Activated T-helper 1 cell treated with anti-CD3 and anti-CD28 coated beads, Interleukin-2, amount 50 U/mL, for 16 hours (primary cell): ENCODE measurements at places on chromosomes 7 and 10.

DNA sequence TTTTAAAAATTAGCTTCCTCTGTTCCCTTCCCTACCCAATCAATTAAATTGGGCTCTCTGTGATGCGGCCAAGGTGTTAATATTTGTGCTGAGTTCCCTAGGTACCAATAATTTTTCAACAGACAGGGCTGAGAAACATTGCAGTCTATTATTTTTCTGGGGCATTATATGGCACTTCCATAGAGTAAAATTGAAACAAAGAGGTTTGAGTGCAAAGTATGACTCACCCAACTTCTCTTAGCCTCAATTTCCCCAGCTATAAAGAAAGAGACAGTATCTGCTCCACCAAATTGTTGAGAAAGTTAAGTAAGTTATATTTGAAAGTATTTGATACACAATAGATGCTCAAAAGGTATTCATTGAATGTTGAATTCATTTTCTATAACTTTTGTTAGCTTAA lies 74.9 kb downstream of the TES start:
- no peak for DNase-seq

GRCh38 chr10:129467359-129468064 lies 471 bp downstream of the MGMT start:
- DNase-seq: no peak

DNA sequence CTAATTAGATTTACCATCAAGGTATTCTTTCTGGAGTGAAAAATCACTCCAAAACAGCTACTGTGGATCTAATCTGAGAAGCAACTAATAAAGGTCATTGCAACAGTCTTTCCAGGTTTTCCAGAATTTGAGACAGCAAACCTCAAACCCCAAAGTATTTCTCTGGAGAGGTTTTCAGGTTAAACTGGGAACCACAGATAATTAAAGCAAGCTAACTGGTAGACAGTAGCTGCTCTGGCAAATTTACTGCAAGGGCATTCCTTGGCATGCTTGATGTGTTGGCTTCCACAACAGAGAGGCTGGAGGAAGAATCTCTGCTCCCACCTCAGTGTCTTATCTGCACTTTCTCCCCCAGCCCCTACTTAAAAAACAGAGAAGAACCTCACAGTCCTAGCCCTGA lies 140.0 kb upstream of the NRBF2 start:
- no peak for DNase-seq

- DNase-seq: no peak
These were observed 7.3 kb downstream of the AASS start for GRCh38 chr7:122136639-122137245.

DNA sequence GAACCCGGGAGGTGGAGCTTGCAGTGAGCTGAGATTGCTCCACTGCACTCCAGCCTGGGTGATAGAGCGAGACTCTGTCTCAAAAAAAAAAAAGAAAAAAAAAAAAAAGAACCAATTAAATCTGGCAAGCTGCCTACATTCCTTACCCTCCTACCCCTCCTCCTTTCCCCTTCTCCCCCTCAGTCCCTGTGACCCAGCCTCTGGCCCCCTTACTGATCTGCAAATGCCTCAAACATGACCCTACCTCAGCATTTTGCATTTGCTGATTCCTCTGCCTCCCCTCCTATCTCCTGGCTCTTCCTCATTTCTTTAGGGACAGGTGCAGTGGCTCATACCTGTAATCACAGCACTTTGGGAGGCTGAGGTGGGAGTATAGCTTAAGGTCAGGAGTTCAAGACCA lies 19.3 kb downstream of the CDHR3 start:
- no peak for DNase-seq

GRCh38 chr10:133235265-133235855 lies 2.3 kb upstream of the VENTX start:
- DNase-seq: no peak

DNA sequence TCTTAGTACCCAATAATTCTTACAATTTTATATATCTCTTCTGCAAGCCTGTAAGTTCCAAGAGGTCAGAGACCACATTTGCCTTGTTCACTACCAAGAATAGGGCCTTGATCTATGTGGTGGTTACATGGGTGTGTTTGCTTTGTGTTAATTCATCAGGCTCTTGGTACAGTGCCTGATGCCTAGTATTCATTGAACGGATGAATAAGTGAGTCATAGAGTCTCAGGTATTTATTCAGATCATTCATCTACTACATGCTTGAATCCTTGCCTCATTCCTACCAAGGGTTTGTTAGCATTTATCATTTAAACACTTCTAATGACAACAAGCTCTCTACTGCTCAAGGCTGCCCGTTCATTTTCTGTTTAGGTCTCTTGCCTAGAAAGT lies 11.3 kb upstream of the SGPL1 start:
- no peak for DNase-seq

- DNase-seq: no peak
These were observed 77.1 kb downstream of the ENO4 start for GRCh38 chr10:116926426-116926825.

DNA sequence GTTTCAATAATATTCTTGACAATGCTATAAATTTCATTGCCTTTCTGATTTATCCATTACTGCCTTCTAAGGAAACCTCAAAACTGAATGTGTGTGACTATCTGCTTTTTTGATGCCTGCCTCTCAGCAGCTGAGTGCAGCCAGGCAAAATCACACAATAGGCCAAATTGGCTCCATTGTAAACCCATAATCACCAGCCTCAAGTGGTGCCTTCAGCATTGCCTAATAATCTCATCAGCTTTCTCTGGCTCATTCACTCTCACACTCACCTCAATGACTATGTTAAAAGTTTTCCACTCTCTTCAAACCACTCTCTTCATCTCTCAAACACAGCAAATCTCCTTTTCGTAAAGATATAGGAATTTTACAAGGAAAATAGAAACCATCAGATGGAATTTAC lies 182.5 kb upstream of the COL1A2 start:
- no peak for DNase-seq

GRCh38 chr10:43221419-43222209 lies 45.3 kb downstream of the RASGEF1A start:
- no peak for DNase-seq

DNA sequence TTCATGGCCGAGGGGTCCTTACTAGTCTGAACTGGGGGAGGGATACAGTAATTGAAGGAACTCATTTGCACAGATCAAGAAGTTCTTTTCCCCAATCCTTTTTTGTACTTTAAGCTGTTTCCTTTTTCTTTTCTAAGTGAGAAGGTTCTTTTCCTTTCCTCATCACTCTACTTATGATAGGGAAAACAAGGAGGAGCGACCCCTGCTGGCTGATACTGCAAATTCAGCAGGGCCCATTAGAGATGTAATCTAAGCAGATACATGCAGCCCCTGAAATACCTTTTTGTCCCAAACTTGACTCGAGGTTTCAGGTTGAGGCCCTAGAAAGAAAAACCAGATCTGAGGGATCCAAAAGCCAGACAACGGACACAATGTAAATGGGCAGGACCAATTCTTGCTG lies 305.5 kb downstream of the DNAJB9 start:
- no peak for DNase-seq

DNA sequence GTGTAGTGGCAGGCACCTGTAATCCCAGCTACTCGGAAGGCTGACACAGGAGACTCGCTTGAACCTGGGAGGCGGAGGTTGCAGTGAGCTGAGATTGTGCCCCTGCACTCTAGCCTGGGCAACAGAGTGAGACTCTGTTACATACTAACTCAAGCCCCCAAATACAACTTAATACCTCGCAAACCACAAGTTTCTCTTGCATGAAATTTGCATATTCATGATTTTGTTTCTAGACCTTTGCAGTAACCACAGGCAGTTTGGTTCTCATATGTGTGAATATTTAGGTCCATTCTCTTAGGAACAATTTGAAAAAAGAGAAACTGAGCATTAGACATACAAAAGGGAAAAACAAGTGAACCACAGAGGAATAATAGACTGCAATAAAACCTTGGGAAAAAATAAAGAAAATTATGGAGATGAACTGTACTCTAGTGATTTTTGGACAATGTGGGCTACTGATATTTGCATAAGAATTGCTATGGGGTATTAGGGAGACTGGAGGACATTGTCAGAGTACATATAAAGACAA lies 77.0 kb downstream of the ZNF277 start:
- DNase-seq: no peak

GRCh38 chr10:66591865-66592264 lies 334.0 kb upstream of the LRRTM3 start:
- DNase-seq: no peak

DNA sequence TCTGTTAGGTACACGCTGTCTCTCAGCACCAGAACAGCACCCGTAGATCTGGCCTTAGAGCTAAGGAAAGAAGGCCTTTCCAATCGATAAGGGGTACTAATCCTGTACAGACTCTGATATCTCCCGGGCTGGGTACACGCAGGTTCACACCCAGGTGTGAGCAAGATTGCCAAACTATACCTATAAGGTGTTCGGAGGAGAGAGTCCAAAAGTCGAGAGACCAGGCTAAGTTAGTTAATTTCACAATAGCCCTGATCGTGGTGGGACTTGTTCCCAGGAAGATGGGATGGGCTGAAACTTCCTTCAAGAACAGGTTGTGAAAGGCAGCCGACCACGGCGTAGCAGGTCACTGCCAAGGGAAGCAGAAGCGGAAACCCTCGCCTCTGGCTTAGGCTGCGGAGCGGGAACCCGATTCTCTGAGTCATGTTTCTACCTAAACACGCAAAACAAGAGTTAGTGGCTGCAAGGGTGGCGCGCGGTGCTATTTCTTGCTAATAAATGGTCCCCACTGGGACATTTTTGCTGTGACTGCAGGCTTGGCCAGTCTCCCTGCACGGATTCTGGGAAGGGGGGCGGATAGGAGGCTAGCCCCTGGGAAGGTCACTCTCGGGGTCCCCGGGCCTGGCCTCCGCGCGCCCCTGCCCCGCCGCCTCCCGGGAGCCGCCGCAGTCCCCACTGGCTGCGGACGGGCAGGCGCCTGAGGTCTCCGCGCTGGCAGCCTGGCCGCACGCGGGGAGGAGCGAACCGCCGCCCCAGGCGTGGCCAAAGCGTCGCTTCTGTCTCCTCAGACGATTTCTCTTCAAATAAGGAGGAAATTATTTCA lies 75.4 kb upstream of the PDSS1 start:
- no peak for DNase-seq

DNA sequence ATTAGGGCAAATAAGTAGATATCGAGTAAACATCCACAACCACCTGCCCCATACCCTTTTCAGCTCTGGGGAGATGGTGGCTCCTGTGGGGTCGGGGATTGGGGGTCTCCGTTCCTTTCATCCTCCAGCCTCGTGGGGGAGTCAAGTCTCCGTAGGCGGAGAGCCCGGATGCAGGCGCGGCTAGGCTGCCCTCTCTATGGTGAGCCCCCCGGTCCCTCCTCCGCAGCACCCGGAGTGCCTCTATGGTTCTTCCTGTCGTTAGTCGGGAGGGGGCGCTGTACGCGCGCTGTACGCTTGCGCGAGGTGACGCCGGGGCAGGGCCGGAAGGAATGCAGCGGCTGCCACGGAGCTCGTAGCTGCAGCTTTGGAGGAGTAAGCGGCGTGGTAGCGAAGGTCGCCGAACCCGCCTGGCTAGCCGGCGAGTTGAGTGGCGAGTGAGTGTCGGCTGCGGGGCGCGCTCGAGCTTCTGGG lies 14.8 kb upstream of the MMD2 start:
- peak; percentile 89 for DNase-seq

DNA sequence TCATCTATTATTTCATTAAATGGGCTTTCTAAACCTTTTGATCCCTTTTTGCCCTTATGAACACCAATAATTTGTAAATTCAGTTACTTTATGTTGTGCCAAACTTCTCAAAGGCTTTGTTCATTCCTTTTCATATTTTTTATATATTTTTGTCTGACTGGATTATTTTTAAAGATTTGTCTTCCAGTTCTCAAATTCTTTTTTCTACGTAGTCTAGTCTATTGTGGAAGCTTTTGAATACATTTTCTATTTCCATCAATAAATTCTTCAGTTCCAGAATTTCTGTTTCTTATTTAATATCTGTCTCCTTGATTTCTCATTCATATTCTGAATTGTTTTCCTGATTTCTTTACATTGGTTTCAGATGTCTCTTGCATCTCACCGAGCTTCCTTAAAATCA lies 108.2 kb downstream of the CTNNA3 start:
- DNase-seq: no peak

- DNase-seq: no peak
These were observed 305.7 kb downstream of the FZD1 start for GRCh38 chr7:91569728-91570457.

DNA sequence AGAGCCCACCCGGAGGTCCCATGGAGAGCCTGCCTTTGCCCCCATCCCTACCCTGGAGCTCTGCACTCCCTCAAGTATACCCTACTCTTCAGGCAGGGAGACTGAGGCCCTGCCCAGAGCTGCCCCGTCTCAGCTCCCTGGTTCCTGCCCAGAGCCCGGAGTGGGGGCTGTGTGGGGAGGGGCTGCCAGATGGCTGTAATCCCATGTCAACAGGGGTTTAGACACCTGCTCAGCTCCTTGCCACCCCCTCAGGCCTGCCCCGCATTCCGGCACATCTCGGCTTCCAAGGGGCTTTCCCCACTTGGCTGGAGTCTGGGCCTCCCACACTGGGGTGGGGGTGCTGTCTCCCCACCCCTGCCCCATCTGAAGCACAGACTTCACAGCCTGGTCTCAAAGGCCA lies 20.9 kb upstream of the LFNG start:
- no peak for DNase-seq

DNA sequence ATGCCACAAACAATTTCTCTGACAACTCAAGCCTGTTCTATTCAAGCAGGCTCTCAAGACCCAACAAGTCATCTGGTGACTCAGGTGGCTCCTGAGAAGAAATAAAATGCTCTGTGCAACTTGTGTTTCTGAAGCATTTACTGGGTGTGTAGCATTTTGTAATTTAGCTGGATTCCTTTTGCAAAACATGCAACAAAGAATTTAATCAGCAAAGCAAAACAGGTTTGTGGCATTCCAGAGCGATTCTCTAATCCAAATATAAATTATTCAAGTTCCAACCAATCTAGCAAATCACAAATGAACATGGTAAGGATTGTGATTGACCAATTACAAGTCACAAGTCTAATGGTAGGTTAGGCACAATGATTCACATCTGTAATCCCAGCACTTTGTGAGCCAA lies 39.8 kb upstream of the C10orf67 start:
- DNase-seq: no peak

DNA sequence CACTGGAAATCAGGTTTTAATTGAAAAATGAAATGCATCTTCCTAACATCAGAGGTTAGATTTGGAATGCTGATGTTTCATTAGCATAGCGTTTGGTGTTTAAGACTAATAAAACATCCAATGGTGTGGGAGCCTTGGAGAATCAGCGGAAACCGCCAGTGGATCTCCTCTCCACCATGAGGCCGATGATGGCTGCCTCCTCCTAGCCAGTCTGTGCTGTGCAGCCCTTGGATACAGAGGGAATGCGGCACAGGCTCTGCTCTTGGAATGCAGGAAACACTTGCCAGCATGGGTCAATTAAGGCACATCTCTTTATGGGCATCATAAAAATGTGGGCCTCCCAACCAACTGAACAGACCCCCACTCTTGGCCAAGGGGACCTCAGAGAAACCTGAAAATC lies 259.9 kb downstream of the GLRX3 start:
- no peak for DNase-seq

- no peak for DNase-seq
These were observed 138.7 kb upstream of the CELF2 start for GRCh38 chr10:10878963-10879362.

DNA sequence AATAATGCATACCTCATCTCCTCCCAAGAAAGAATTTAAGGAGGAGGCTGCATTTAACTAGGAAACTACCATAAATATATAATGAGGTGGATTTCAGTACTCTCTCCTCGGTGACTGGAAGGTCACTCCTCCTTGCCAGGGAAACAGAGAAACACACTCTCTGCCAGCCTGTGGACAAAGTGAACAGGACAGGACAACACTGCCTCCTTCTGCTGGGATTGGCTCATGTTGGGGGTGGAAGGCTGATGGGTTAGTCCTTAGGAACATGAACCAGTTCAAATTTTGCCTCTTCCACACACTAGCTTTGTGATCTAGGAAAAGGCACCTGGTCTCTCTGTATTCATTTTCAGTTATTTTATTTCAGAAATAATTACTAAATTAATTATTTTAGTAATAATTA lies 50.6 kb upstream of the STEAP4 start:
- no peak for DNase-seq
